ENCODE measurements at places on chromosomes 3 and 15. TPM values are rescaled to one million over a fixed set of nuclear protein-coding genes. Genes with fewer than 3 reads are reported as not detected.

RLBP1 gene
- polyA plus RNA-seq = 0.32 TPM

PLA2G4E gene
- polyA plus RNA-seq = 0.62 TPM

SPTBN5 gene
- polyA plus RNA-seq = 1.6 TPM

PLSCR5 gene
- 0.21 TPM for polyA plus RNA-seq

TGM5 gene
- polyA plus RNA-seq = 1.2 TPM

SNTN gene
- 0.16 TPM for polyA plus RNA-seq

MAP2K5 gene
- polyA plus RNA-seq = 16.3 TPM

FBLN2 gene
- polyA plus RNA-seq = 12.2 TPM

ZNF80 gene
- 0.23 TPM for polyA plus RNA-seq

All from thymus (tissue), 14 donors.